ENCODE measurements at places on chromosomes 16 and 17.

GRCh38 chr17:36578671-36579070 lies 13.0 kb upstream of the DHRS11 start:
- DNase-seq, result no peak

GRCh38 chr16:74107795-74108610 lies 188.6 kb upstream of the PSMD7 start:
- peak; percentile 53 for DNase-seq

GRCh38 chr16:49562228-49562627 lies 188.6 kb downstream of the C16orf78 start:
- no peak for DNase-seq

DNA sequence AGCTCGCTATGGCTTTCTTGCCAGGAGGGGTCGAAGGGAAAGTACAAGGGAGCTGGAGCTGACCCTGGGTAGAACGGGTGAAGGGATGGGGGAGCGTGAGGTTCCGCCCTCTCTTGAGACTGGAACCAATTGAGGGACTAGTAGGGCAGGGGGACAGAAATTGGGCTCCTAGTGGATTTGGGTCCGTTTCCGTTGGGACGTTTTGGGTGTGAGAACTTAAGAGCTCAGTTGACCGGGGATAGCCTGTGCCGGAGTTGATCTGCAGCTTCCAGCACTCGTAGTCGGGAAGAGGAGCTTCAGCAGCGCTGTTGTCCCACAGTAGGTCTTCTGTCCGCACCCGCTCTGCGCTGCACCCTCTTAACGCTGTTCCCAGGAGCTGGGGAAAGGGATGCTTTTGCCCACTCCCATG lies 481 bp downstream of the CNTROB start:
- peak; percentile 27 for DNase-seq

DNA sequence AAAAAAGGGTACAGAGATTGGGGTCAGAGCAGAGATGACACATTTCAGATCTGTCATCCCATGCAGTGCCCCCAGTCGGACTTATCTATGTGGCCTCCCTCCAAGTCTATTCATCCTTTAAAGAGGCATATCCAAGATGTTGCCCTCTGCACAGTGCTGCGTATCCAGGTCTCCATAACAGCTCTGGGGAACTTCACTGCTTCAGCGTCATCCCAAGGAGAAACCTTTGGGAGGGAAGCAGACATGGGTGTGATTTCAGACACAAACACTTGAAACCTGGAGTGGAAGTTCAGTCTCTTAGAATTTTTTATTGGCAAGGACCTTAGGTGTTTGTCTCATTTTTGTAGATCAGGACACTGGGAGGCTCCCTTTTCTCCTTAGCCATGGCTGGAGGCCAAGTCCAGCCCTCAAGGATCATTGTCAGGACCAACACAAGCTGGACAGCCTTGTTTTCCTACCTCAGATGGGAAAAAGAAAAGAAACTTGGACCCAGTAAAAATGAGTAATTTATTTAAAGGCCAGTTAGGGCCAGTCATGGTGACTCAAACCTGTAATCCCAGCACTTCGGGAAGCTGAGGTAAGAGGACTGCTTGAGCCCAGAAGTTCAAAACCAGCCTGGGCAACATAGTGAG lies 23.9 kb upstream of the NLK start:
- DNase-seq, result no peak

DNA sequence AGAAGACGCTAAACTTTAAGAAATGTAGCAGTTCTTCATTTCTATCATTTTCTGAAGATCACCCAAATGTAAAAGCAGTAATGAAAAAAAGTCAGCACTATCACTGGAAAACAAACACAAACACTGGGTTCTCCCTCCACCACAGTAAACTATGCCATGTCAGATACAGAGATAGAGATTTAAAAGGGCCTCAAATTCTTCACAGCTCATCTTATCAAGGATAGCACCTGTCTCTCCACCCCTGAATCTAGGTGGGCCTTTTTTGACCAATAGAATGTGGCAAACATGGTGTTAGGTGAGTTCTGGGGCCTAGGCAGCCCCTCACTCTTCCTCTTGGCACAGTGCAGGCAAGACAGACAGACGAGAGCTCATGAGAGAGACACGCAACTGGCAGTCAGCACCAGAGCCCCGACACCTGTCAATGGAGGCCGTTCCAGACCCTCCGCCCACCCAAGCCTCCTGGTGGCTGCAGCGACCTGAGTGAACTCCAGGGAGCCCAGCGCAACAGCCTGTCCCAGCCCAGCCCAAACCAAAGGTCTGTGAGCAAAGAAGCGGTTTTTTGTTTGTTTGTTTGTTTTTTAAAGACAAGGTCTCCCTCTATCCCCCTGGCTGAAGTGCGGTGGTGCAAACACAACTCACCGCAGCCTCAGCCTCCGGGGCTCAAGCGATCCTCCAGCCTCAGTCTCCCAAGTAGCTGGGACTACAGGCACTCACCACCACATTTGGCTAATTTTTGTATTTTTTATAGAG lies 79.8 kb downstream of the TBC1D16 start:
- no peak for DNase-seq

All from SW480 (cell line).